ENCODE measurements at places on chromosomes 3 and 15.
A peak's percentile ranks its signal among the peaks of the same experiment; 100 is the strongest.

DNA sequence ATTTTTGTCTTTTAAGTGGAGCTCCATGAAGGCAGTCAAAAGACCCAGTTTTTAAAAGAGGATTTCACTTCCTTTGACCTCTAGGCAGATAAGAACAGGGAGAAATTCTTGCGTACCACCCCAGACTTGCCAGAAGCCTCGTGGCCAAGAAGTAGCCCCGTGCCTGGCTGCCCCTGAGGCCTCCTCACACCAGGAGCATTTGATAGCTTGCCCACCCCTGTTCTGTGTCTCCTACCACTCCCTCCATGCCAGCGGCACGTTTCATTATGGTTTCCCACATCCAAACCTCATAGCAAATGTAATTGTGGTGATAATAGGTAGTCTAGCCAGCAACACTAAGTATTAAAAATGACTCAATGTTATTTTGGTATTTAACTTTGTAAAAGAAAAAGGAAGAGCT lies 107.7 kb downstream of the GHSR start:
- DNase-seq = no peak

DNA sequence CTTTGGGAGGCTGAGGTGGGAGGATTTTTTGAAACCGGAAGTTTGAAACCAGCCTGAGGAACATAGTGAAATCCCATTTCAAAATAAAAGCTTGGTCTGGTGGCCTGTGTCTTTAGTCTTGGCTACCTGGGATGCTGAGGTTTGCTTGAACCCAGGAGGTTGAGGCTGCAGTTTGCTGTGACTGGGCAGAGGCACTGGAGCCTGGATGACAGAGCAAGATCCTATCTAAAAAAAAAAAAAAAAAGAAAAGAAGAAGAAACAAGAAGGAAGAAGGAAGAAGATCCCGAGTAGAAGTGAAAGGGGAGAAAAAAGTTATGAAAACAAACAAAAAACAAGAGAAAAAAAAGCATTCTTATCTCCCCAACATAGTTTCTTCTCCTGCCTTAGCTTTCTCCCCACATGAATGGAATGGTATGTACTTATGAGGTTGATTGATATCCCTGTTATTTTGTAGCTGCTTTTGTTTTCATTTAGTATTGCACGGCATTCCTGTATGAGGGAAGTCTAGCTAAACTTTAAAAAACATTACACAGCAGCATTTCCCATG lies 42.4 kb downstream of the TMEM40 start:
- DNase-seq = no peak

DNA sequence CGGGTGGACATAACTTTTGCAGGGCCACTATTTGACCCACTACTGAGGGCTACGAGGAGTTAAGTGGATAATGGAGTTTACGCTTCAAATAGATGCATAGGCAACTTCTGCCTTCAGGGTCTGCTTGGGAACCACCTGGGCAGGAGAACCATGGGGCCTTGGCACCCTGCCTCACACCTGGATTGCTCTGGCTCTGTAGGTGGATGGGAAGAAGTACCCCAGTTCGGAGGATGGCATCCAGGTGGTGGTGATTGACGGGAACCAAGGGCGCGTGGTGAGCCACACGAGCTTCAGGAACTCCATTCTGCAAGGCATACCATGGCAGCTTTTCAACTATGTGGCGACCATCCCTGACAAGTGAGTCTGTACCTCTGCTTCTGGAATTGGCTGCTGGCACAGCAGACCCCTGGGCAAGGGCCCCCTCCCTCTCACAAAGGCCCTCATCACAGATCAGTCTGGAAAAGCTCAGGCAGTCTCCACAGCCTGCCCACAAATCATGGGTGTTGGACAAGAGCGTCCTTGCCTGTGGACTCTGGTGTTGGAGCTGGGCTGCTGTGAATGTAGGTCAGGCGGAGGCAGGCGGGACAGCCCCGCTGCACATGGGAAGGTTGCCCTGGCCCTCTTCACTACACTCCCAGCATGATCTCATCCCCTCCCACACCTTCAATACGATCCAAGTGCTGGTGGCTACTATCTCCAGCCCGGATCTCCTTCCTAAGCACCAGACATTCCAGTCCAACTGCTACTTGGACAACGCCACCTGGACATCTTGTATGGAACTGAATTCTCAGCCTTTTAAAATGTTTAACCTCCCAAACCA lies 46.7 kb downstream of the MESD start:
- no peak for DNase-seq

DNA sequence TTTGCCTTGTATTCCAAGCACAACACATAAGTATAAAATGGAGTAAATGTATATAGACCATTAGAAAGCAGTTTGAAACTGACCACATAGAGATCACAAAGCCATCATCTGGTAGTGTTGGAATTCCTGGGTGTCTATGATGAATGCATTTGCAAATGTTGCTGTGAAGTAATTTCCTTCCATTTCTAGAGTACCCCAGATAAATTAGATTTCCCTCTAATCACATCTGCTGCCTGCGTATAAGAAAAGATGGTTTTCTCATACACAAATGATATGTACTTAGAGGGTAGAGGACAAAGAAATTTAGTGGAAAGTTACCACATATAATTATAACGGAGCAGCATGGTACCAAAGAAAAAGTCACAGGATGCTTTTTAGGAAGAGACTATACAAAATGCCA lies 1117.8 kb downstream of the IGSF11 start:
- DNase-seq = no peak

DNA sequence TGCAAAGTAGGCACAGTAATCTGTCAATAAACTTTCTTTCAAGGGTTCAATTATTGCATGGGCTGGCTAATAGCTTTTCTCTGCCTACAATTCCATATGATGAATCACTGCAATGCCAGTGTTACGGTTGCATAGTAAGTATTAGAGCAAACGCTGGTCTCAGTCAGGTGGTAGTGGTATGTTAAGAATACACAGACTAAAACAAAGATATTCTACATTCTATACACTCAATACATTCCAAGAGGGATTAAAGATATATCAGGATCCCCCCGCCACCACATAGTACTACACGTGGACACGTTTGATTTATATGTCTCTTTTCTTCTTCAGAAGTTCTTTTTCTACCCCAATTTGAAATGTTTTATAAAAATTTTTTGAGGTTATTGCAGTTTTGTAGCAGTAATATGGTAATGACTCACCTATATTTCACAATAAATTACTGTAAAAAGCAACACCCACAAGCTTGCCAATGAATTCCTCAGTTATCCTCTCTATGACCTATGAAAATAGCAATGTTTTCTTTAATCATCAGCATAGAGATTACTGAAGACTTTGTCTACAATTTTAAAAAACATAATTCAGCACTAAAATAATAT lies 68.2 kb downstream of the CD200R1L start:
- no peak for DNase-seq

DNA sequence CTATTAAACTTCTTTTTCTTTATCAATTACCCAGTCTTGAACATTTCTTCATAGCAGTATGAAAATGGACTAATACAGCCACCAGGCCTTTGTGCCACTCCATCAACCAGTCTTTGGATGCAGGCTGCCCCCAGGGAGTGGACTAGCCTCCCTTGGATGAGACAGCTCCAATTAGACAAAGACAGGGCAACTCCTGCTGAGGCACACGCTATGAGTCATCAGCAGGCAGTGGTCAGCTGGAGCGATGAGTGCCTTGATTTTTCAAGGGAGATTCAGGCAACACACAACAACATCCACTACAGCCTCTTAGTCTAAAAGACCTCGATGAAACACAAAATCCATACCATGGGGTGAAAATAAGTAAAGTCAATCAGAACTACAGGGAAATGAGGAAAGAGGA lies 160.1 kb downstream of the ARRDC4 start:
- DNase-seq = no peak

GRCh38 chr3:37859908-37860199 lies 1.8 kb upstream of the CTDSPL start:
- no peak for DNase-seq

DNA sequence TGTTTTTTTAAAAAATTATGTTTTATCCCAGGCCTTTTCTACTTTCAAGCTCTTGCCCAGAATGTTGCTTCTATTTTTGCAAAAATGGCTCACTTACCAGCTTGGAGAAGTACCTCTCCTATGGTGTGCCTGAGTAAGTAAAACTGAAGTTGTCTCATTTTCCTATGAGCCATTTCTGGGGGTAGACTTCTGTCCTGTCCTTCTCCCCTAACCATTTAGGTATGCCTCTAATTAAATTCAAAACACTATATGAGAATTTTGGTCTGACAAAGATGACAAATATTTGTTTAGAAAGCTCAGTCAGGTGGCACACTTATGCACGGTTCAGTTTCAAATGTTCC lies 282.5 kb upstream of the ICE2 start:
- no peak for DNase-seq

GRCh38 chr3:13092621-13093617 lies 19.7 kb upstream of the IQSEC1 start:
- DNase-seq = peak; percentile 78

DNA sequence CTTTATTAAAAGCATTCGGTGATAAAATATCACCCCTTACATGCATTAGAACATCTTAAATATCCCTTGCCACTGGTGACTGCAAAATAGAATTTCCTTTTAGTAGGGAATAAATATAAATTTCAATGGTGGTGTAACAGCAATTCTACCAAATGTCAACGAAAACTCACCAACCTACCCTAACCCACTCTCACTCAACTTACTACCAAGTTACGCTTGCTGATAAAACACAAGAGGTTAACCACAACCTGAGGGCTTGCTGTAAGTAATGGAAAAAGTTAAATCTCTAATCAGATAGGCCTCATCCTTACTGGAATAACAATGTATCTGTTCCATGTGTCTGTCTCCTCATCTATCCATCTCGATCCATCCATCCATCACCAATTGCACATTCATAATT lies 274.7 kb downstream of the FOXP1 start:
- DNase-seq = no peak

DNA sequence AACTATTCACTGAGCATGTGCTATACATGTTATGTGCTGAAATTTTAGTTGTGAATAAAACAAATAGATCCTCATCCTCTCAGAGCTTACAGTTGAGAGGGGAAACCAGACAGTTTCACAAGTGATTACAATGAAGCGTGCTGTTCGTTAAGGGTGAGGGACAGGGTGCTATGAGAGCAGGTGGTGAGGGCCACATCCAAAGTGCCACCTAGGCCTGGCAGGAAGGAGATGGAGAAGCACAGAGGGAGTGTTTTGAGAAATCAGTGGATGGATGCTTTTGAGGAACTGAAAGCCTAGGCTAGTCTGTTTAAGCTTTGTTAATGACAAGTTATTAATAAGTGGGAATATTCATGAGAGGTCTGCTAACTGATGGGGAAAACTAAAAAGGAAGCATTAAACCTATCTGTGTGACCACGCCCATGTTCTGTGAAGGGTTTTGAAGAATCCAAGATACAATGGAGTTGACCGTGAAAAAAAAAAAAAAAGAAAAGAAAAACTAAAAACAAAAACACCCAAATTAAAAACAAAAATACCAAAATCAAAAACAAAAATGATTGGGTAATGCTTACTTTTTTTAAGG lies 7.3 kb downstream of the MCTP2 start:
- no peak for DNase-seq

GRCh38 chr3:43770426-43771103 lies 79.8 kb downstream of the ABHD5 start:
- DNase-seq = peak; percentile 72

GRCh38 chr3:166526881-166527280 lies 689.7 kb upstream of the BCHE start:
- DNase-seq = no peak

- DNase-seq = no peak
These were observed 13.1 kb upstream of the CORO2B start for GRCh38 chr15:68565726-68566125.

GRCh38 chr15:39365161-39365560 lies 215.7 kb upstream of the THBS1 start:
- DNase-seq = no peak

- DNase-seq = no peak
These were observed 208.9 kb upstream of the COL8A1 start for GRCh38 chr3:99429502-99429901.

GRCh38 chr3:185746470-185746869 lies 78.4 kb downstream of the IGF2BP2 start:
- DNase-seq = no peak

- no peak for DNase-seq
These were observed 24.8 kb upstream of the RHO start for GRCh38 chr3:129503471-129504291.

GRCh38 chr3:52456169-52456799 lies 880 bp downstream of the NISCH start:
- DNase-seq = peak; percentile 33

DNA sequence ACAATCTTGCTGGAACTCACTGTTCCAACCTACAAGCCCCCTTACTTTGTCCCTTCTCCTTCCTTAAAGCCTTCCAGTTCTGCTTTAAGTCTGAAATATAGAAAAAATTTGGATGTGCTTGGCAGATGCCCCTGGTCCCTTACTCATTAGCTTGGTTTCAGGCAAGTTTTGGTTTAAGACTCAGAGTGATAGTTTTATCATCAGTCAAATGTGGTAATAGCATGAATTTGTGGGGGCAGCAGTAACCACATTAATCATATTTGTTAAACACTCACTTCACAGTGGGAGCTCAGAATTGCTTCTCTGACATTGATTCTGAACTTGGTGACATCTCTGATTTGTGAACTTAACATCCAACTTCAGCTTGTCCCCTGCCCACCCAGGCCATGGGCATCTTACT lies 58.3 kb upstream of the ALDH1A3 start:
- DNase-seq = no peak

GRCh38 chr3:112606098-112606497 lies 34.8 kb downstream of the CCDC80 start:
- no peak for DNase-seq

DNA sequence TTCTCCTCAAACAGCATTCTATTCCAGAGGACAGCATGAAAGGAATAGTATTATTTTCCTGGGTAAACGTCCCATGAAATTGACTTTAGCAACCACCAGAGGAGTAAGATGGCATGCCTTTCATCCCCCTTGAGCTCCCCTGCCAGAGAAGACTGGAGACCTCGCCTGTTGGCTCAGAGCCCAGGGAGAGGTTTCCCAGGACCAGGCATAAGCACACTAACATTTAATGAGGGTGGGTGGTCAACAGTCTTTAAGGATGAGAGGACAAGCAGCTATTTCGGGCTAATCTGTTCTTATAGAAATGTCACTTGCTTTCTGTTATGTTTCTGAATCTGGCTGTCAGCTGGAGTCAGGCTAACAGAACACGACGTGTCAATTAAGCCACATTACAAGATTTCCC lies 390.5 kb downstream of the GABRG3 start:
- DNase-seq = no peak

GRCh38 chr3:197356275-197356674 lies 57.9 kb upstream of the DLG1 start:
- DNase-seq = peak; percentile 40

- DNase-seq = no peak
These were observed 42.5 kb upstream of the MYO5C start for GRCh38 chr15:52338058-52338457.

GRCh38 chr3:7876741-7877297 lies 624.8 kb upstream of the LMCD1 start:
- DNase-seq = no peak

DNA sequence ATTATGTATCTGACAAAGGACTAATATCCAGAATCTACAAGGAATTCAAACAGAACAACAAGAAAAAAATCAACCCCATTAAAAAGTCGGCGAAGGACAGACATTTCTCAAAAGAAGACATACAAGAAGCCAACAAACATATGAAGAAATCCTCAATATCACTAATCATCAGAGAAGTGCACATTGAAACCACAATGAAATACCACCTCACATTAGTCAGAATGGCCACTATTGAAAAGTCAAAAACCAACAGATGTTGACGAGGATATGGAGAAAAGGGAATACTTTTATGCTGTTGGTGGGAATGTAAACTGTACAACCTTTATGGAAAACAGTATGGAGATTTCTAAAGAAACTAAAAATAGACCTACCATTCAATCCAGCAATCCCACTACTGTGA lies 233.1 kb upstream of the PLSCR5 start:
- DNase-seq = no peak

- DNase-seq = peak; percentile 51
These were observed 8.0 kb upstream of the COL6A6 start for GRCh38 chr3:130509008-130509407.
